ENCODE measurements at places on chromosomes 4 and X.

- no peak for DNase-seq
These were observed 11.4 kb downstream of the TNIP2 start for GRCh38 chr4:2744576-2745270.

- DNase-seq = no peak
These were observed 170.5 kb downstream of the PALLD start for GRCh38 chr4:168667376-168667775.

DNA sequence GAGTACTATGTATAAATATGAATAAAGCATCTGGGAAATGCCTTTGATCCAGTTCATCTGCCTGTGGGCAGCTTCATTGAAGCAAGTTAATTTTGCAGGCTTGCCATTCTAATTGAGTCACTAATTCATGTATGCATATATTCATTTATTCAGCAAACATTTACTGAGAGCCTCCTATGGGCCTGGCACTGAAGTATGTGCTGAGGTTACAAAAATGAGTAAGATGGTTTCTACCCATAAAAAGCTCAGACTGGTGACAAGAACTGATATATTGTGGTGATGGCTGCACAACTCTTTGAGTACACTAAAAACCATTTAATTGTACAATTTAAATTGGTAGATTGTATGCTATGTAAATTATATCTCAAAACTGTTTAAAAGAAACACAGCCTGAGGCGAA is 1.1 kb upstream of the MRPL1 start:
- DNase-seq = no peak

- no peak for DNase-seq
These were observed 6.6 kb downstream of the OCIAD2 start for GRCh38 chr4:48899950-48900349.

GRCh38 chr4:8639021-8639420 is 46.5 kb downstream of the CPZ start:
- DNase-seq = no peak

GRCh38 chr4:13240066-13240465 is 244.1 kb downstream of the RAB28 start:
- no peak for DNase-seq

GRCh38 chr4:89193843-89194242 is 82.5 kb downstream of the TIGD2 start:
- DNase-seq = no peak

DNA sequence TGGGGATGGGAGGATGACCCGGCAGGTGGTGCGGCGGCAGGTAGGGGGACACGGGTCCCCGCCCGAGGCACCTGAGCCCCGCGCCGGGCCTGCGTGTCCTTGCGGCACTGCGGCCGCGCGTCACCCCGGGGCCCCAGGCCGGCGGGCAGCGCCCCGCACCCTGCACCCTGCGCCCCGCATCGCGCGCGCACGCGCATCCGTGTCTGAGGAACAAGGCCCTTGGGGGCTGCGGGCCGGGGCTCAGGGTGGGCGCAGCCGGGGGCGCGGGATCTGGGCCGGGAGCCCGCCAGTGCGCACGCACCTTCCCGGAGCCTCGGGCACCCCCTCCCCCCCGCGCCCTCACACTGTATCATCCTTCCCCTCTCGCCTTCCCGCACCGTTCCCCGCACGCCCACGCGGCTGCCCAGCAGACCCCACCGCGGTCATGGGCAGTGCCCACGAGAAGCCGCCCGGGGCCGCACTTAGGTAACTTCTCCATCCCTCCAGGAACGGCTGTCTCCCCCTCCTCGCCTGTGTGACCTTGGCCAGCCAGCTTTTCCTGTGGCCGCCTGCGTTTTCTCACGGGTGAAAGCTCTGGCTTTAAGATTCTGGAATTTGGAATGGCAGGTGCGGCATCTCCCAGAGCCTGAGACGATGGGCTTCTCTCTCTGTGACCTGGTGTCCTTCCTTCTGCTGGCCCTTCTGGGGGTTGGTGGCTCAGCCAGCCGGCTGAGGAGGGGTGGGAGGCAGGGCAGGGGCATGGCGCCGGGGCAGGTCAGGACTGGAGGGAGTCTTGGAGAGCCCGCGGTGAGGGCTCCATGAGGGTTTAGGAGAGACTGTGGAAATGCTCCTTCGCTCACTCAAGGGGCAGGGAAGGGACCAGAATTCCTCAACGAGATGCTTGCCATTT is 748 bp downstream of the ATP2B3 start:
- no peak for DNase-seq

DNA sequence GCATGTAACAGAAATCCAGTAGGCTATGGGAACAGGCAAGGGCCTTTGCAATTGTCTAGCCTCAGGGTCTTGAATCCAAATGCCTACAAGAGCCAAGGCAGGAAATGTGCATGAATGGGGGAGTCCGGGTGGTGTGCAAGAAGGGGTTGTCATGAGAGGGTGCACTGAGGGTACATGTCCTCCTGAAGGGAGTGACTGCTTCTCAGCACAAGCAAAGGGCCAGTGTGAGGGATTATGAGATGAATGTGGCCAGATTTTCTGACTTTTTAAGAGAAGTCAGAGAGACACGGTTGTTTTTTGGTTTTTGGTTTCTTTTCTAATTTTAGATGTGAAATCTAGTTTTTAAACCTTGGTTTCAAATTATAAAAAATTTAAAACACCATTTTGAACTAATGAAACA is 76.5 kb upstream of the LSM6 start:
- no peak for DNase-seq

- DNase-seq = peak; percentile 16
These were observed 7.2 kb downstream of the PDHA1 start for GRCh38 chrX:19350941-19351384.

DNA sequence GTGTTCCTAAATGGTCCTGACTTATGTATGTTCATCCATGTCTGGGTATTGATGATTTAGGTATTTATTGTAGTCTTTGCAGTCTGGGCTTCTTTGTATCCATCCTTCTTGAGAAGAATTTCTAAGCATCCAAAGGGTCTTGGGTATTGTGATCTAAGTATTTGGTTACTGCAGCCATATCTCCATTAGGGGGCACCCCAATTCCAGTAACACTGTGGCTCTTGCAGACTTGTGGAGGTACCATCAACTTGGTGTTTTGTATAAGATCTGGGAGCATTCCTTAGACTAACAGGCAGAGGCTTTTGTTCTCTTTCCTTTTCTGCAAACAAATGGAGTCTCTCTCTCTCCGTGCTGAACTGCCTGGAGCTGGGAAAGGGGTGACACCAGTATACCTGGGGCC is 113.7 kb upstream of the NEXMIF start:
- DNase-seq = peak; percentile 10

DNA sequence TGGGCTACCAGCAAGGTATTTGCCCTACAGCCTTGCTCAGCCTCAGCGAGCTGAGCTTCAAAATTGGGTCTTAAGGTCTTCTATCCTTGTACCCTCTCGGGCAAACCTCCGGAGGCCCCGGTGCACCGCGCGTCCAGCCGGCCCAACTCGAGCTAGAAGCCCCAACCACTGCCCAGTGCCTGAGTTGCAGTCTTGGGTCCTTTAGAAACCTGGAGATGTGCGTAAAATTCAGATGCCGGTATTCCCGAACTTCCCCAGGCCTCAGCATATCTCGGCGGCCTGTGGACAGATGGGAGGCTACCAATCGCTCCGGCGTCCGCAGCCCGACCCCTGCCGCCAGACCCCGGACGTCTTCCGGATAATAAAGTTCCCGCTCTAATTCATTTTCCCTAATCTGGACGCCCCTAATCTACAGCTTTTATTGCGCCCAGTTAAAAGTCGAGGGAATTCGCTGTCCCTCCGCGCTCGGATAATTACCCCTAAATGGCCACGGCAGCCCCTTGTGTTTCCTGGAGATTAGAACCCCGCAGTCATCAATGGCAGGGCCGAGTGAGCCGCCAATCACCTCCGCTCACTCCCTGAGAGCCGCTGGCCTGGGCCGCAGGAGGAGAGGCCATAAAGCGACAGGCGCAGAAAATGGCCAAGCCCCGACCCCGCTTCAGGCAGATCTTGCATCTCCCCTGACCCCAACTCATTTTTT is 1.5 kb upstream of the MSX1 start:
- no peak for DNase-seq

- peak; percentile 0 for DNase-seq
These were observed 61.3 kb upstream of the CASK start for GRCh38 chrX:41984628-41985027.

DNA sequence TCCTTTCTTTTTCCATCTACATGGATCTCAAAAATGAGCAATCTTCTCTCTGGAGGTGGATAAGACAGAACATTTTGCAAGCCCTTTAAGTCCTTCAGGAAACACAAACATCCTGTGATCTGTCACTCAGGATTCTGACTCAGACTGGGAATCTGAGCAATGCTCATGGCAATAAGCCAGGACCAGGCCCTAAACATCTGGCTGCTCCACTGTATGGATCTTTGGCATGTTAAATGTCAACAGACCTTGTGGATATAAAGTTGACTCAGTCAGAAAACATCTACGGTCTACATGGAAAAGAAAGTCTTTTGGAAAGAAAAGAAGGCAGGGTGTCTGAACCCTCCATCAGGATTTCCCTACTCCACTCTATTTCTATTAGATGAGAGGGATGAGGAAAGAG is 17.8 kb upstream of the CHIC2 start:
- no peak for DNase-seq

- no peak for DNase-seq
These were observed 1237.3 kb downstream of the C4orf33 start for GRCh38 chr4:130333241-130333759.

DNA sequence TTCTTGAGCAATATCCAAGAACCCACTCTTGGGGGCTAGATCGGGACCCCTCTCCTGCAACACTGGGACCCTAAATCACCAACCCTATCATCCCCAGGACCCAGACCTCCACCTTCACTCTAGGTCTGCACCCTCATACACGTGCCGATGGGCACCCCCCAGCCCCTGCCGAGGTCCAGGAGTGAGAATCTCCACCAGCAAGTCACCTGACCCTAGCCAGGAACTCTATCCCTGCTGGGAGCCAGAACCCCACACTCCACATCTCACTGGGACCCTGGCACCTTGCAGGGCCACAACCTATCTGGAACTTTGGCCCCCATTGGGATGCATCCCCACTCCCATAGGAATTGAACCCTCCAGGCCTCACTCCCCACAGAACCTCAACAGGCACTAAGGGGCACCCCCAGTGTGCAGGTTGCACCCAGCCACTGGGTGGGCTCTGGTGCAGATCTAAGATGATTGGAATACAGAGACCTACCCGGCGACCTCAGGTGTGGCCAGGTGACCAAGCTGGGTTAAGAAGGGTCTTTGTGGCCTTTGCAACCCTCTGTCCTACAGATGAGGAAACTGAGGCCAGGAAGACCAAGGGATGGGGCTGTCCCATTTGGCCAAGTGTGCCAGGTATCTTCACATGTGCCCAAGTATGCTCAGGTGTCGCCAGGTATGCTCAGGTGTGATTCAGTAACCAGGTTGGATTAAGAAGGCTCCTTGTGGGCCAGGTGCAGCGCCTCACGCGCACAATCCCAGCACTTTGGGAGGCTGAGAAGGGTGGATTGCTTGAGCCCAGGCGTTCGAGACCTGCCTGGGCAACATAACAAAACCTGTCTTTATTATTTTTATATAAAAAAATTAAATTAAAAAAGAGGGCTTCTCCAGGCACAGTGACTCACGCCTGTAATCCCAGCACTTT is 3.1 kb upstream of the DHRSX start:
- no peak for DNase-seq

DNA sequence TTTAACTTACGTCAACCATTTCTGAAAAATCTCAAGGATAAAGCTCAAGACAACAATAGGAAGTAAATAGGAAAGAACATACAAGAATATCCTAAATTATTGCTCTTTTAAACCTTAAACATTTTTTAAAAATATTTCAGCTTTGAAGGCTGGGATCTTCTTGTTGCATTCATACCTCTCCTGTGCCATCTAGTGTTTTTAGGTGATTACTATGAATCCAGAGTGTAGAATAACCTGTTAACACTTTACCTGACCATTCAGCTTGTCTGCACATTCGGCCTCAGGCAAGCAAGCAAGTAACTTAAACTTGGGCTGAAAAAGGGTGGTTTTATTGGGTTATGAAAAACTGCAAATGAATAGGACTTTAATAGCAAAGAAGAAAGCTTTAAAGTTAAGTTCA is 507.8 kb upstream of the INTU start:
- no peak for DNase-seq

- no peak for DNase-seq
These were observed 26.5 kb downstream of the SLC10A7 start for GRCh38 chr4:146495269-146495668.

DNA sequence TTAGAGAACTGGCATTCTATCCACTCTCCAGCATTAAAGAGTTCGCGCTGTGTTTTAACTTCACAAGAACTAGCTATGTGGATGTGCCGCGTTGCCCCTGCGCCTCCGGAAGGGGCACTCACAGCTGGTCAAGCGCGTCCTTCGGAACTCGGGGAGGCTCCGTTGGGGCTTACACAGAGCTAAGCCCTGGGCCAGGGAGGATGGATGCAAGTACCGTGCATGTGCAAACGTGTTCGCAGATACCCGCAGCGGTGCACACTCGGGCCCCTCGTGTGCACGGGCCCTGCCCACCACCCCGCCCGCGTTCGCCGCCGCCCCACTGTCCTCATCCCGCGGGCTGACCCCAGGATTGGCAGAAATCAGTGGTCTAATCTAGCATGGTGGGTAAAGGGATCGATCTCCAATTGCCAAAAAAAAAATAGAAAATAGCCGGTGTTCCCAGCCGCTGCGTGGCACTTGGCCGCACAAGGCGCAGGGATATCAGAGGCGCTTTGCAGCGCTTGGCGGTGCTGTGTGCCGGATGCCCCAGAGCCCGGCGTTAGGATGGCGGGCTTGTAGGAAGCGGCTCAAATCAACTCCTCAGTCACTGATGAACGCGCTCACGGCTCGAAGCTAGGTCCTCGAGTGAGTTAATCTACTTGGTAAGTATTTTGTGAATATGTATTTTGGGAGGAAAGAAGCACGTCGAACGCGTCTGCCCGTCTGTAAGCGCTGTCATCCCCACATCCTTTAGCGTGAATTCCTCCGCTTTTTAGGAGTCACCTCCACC is 989 bp upstream of the PCDH10 start:
- DNase-seq = peak; percentile 10

All from activated CD4-positive, alpha-beta T cell treated with anti-CD3 and anti-CD28 coated beads, Interleukin-2, amount 50 U/mL, for 48 hours (primary cell).